GM18507 (cell line): ENCODE measurements at places on chromosomes 3 and 15.

DNA sequence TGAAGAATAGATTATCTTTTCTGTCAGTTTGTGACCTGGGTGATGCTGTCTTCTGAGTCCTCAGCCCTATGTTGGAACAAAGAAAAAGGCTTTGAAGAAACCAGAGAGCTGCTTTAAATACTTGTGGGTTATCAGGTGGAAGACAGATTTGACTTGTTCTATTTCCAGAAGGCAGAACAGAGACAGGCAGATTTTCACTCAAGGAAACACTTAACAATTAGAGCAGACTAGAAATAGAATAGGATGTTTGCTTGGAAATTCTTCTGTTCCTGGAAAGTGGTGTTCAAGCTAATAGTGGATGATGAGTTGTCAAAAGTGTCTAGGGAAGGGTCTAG lies 219.4 kb downstream of the UBE2E2 start:
- no peak for DNase-seq

DNA sequence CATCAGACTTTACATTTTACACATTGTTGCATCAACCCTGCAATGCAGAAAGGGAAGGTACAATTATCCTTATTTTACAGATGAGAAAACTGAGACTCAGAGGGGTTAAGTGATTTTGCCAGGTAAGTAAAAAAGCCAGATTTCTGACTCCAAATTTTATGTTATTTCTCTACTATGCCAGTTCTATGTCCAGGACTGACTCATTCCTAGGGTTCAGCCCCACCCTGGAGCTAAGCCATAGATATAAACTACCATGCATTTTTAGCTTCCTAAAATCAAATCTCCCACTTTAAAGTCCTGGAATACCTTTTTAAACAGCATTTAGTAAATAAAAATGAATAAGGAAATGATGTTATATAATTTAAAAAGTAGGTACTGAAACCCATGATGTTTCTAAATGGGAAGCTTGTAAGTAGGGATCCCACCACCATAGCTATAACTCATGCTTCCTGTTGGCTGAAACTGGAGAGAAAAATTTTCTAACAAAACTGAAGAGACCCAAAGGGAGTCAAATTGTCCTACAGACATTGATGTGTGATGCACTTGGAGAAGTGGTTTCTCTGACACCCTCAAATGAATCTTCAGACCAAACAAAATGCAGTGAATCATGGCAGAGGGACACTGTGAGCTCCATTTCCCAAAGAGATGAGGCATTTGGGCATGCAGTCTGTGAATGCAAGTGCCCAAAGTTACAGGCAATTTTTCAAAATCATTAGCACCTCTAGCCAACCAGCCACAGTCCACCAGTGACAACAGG lies 301.7 kb upstream of the UMPS start:
- no peak for DNase-seq

DNA sequence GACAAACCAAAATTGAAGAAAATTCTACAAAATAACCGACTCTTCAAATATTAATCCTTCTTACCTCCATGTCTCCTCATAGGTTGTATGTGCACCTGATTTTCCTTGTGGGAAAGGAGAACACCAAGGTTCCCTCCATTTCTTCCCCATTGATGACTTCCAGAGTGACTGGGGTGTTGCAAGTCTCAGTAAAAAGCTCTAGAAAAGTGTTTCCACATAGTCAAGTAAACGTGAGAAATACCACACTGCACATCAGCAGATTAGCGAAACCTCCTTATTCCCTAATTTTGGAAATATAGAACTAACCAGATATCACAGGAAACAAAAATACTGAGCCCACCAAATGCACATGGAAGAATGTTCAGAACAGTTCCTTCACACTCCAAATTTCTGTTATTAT lies 4.9 kb upstream of the RPN1 start:
- no peak for DNase-seq

GRCh38 chr15:52350423-52350822 lies 54.8 kb upstream of the MYO5C start:
- no peak for DNase-seq

GRCh38 chr3:171282041-171282440 lies 178.2 kb downstream of the TNIK start:
- no peak for DNase-seq
